Stimulated activated CD8-positive, alpha-beta memory T cell treated with anti-CD3 and anti-CD28 coated beads, Interleukin-7, amount 100 ng/mL, for 1 hour (primary cell): ENCODE measurements at places on chromosomes 4 and X.

- no peak for DNase-seq
Measured at GRCh38 chr4:143021384-143021783, 163.3 kb upstream of the USP38 start.

DNA sequence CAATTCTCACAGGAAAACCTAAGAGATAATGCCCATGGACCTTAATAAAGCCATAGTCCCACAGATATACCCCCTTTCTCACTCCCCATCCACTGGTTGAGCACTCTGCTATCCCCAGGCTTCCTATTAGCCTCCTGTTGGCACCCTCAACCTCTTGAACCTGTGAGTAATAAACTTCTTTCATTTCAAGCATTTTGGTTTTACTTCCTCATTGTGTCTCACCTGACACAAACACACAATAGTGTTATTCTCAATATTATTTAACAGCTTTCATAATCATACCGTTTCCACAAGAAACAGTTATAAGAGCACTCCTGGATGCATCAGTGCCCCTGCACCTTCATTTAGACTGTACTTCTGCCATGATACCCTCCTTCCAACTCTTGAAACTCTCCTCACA lies 56.8 kb downstream of the TRPC5 start:
- no peak for DNase-seq

DNA sequence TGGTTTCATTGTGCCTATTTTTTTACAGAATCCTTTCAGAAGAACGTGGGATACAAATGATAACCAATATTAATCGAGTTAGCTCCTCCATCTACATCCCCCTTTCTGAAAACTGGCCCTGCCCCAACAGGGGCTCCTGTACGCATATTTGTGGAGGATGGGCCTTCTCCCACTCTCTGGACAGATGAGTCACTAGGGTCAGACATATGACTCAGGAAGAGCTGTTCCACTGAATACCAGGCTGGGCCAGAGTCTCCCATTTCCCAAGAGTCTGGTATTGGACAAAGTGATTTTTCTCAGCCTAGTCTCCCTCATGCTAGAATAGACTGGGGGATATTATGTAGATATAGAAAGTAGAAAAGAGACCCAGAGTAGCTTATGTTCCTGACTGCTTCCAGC lies 142.4 kb downstream of the TSPAN5 start:
- DNase-seq: no peak

- DNase-seq: no peak
Measured at GRCh38 chr4:156537286-156537685, 434.3 kb downstream of the PDGFC start.

- no peak for DNase-seq
Measured at GRCh38 chrX:4935401-4935800, 1222.0 kb upstream of the PRKX start.

DNA sequence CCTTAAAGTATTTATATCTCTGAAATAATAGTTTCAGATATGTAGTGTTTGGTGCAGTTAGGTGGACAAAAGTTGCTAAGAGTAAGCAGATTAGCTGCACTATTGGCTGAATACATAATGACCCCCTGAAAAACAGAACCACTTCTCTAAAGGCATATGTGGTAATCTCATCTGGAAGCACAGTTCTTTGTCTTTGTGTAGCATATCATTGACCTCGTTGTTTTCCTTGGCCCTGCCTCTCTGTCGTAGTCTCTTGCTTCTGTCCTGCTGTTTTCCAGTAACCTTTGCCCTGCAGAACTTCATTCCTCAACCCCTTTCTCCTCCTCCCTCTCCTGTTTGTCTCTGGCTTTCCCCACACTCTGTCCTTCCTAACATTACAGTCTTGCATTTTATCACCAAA lies 41.4 kb downstream of the JADE3 start:
- no peak for DNase-seq

DNA sequence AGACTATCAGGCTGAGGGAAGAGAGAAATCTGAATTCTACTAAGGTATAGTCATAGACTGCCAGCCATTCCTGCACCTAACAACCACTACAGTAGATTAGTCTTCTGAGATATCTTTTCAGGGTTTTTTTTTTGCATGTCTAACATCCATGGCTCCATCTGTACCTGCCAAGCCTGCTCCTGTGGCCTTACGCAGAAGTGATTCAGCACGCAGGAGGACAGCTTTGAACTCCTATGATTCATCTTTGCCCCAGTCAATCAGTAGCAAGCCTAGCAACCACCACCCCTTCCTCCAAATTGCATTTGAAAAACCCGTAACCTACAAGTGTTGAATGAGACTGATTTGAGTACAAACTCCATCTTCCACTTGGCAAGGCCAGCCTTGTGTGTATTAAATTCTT lies 520.7 kb upstream of the HS3ST1 start:
- no peak for DNase-seq

DNA sequence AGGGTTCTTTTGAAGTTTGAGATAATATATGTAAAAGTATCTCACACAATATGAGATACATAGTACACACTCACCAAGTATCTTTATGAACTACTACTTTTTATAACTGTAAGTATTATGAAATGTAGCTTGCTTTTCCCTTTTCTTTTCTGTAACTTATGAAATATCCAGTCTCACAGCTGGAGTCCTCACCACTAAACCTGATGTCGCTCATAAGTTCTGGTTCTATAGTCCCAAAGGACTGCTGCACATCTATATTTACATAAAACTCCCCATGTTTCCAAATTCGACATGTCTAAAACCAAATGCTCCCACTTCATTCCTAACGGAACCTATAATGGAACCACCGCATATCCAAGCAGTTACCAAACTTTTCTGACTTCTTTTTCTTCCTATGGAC lies 186.5 kb upstream of the SLC7A11 start:
- DNase-seq: no peak

DNA sequence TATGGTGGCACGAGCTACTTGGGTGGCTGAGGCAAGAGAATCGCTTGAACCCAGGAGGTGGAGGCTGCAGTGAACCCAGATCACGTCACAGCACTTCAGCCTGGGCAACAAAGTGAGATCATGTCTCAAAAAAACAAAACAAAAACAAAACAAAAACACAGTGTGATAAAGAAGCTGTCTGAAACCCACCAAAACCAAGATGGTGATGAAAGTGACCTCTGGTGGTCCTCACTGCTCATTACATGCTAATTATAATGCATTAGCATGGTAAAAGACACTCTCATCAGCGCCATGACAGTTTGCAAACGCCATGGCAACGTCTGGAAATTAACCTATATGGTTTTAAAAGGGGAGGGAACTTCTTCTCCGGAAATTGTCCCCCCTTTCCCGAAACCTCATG lies 29.4 kb upstream of the OPHN1 start:
- no peak for DNase-seq

- DNase-seq: no peak
Measured at GRCh38 chrX:135549519-135549918, 29.1 kb downstream of the INTS6L start.

DNA sequence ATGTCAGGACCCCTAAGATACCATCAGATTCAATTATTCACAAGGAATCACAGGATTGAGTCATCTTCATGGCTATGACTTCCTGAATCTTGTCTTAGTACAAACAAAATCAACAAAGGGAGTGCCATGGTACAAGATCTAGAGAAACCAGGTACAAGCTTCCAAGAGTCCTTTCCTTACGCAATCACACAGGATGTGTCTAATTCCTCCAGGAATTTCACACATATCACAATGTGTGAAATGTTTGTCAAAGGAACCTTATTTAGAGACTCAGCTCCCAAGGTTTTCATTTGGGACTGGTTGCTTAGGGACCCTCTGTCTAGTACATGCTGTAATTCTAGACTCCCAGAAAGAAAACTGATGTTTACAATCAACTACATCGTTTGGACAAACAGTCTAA lies 83.0 kb downstream of the MAB21L2 start:
- DNase-seq: no peak

GRCh38 chr4:4849106-4849505 lies 10.4 kb upstream of the MSX1 start:
- DNase-seq: no peak

GRCh38 chr4:122764821-122765215 lies 32.3 kb downstream of the BBS12 start:
- DNase-seq: no peak

GRCh38 chr4:182074810-182075209 lies 168.4 kb upstream of the TENM3 start:
- no peak for DNase-seq

GRCh38 chr4:176789955-176790354 lies 2.8 kb downstream of the VEGFC start:
- no peak for DNase-seq

DNA sequence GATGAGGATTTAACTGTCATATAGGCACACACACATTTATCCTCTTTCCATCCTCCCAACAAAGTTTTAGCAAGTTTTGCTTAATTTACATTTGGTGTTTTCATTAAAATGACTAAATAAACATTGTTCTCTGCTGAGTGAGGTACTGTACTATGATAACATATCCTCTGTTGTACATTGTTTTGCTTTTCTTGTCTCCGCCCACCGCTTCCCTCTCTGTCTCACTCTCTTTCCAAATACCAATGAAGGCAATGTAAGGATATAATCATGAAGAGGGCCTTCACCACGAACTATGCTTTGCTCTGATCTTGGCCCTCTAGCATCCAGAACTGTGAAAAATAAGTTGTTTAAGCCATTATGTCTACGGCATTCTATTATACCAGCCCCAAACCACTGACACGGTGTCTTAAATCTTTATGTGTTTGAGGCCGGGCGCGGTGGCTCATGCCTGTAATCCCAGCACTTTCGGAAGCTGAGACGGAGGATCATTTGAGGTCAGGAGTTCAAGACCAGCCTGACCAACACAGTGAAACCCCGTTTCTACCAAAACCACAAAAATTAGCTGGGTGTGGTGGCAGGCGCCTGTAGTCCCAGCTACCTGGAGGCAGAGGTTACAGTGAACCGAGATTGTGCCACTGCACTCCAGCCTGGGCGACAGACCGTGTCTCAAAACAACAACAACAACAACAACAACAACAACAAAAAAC lies 65.3 kb downstream of the HPRT1 start:
- no peak for DNase-seq

DNA sequence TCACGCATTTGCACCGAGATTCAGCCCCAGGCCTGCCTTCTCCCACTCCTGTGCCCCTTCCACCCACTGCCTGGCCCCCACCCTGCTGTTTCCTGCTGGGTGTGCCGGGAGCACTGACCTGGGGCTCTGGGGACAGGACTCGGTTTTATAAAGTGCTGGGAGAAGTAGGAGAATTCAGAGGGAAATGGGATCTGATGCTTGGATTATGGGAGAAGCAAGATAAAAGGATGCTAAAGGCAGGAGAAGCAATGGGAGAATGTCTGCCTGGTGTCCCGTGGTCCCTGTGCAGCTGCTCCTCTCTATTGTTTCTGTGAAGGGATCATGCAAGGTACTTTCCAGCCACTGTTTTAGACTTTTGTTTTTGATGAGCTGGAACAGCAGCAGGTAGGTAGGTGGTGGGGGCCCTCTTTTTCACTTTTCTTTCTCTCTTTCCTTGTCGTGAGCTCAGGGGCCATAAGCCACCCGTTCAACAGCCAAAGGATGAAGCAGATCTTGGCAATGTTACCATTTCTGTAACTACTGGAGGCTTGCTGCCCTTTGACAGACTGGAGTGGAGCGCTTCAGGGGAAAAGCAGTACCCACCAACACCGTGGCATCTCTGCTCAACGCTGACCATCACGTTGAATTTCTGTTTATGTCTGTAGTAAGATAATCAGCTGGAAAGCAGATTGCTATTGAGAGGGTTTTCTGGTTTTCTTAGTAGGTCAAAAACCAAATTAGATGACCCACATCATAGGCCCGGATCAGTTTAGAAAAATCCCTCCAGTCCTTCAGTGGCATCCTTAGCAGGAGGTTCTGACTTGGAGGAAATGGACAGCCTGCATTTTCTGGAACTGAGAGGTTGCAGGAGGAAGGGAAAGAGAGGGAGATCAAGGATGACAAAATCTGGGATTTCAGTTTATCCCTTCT lies 63.8 kb upstream of the ENPP6 start:
- no peak for DNase-seq

DNA sequence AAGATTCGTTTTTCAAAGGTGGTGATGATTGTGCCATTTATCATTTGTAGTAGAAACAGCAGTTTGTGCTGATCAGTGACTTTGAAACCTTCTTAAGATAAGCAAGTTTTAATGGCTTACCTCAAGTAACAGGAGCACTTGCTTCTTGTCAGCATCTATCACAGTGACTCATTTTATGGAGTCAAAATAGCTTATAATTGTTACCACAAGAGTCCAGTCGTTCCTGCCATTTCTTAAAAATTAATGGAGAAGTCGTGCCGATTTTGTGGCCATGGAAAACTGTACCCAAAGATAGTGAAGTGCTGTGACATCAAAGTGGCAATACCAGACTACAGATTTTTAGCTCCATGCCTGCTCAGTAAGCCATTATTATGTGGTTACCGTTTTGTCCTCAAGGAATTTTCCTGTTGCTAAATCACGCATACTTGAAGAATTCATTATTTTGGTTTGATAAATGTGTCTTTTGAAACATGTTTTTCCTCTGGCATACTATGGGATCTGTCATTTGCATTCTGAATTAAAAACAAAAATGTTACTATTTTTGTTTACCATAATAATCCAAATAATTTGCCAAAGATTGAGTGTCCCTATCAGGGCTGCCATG lies 129.9 kb downstream of the CBR4 start:
- no peak for DNase-seq

DNA sequence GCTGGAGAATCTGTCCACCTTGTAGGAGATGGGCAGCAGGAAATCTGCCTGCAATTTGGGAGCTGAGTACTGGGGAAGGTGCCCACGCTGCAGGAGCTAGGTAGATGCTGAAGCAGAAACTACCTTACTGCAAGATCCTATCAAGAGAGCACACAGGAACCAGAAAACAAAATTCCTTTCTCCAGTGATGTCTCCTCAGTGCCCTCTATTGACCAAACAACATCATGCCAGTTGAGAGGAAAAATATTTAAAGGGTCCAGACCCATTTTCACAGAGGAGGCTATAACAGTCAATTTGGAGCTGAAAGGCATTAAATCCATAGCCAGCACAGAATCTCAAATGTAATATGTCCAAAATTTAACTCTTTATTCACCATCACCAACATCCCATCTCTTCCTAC lies 406.8 kb downstream of the SLITRK2 start:
- no peak for DNase-seq

- DNase-seq: no peak
Measured at GRCh38 chr4:17033768-17034181, 135.3 kb upstream of the LDB2 start.

GRCh38 chrX:9519546-9520216 lies 54.8 kb downstream of the TBL1X start:
- DNase-seq: no peak

- DNase-seq: no peak
Measured at GRCh38 chr4:111991163-111991562, 154.1 kb upstream of the FAM241A start.

- no peak for DNase-seq
Measured at GRCh38 chr4:37758226-37758625, 68.3 kb upstream of the PGM2 start.

DNA sequence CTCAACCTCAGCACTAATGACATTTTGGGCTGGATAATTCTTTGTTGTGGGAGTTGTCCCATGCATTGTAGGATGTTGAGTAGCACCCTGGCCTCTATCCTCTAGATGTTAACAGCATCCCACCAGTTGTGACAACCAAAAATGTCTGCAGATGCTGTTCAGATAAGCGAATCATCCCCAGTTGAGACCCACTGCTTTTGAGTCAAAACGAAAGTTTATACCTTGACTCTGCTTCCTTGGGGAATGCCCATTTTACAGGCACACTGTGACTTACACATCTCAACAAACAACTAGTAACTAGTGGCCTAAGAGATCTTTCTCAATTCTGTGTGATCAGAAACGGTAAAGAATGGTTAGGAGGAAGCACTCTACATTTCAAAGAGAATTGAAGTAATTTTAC lies 37.0 kb downstream of the SEPSECS start:
- no peak for DNase-seq

- DNase-seq: no peak
Measured at GRCh38 chrX:30893206-30893605, 4.2 kb upstream of the TAB3 start.
